H7 (cell line): ENCODE measurements at places on chromosomes 5 and 9.

- DNase-seq = no peak
Measured at GRCh38 chr9:111106202-111106601, 67.9 kb upstream of the LPAR1 start.

GRCh38 chr5:74016373-74016772 lies 390.4 kb downstream of the ARHGEF28 start:
- peak; percentile 9 for DNase-seq

DNA sequence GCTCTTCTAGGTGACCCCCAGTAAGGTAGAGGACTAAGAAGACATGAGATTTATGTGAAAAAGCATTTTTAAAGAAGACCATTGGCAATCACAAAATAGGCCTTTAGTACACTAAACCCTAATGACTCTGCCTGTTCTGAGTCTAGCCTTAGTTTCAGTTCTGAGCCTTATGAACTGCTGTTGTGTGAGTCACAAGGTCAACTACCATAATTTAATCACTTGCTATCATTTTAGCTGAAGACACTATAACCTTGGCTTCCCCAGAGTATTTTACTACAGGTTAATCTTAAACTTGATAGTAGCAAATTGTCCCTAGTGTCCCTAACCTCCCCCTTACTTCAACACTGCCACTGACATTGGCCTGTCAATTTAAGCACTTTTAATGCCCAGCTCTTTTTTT lies 34.4 kb downstream of the APC start:
- DNase-seq = no peak

GRCh38 chr5:154997746-154998145 lies 15.8 kb upstream of the KIF4B start:
- DNase-seq = no peak

- no peak for DNase-seq
Measured at GRCh38 chr5:9851458-9851857, 221.3 kb upstream of the TAS2R1 start.

- peak; percentile 67 for DNase-seq
Measured at GRCh38 chr5:138752341-138752950, 779 bp upstream of the CTNNA1 start.

DNA sequence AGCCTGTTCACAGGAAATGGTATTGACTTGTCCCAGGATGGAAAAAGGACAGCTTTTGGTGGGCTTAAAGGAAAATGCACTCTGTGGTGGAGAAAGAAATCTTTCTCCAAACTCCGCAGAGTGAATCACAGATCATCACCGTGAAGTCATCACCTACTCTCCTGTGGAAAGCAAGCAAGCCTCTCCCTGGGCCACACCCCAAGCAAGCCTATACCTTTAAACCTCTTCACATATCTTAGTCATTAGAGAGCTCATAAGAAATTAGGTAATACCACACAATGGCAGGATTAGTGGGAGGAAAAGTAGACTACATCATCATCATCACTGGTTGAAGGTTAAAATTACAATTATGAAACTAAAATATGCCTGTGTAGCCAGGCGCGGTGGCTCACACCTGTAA lies 23.2 kb downstream of the TLE1 start:
- no peak for DNase-seq

GRCh38 chr9:95793924-95794828 lies 81.3 kb upstream of the ERCC6L2 start:
- DNase-seq = no peak

GRCh38 chr5:136039202-136039601 lies 10.4 kb downstream of the TGFBI start:
- no peak for DNase-seq

DNA sequence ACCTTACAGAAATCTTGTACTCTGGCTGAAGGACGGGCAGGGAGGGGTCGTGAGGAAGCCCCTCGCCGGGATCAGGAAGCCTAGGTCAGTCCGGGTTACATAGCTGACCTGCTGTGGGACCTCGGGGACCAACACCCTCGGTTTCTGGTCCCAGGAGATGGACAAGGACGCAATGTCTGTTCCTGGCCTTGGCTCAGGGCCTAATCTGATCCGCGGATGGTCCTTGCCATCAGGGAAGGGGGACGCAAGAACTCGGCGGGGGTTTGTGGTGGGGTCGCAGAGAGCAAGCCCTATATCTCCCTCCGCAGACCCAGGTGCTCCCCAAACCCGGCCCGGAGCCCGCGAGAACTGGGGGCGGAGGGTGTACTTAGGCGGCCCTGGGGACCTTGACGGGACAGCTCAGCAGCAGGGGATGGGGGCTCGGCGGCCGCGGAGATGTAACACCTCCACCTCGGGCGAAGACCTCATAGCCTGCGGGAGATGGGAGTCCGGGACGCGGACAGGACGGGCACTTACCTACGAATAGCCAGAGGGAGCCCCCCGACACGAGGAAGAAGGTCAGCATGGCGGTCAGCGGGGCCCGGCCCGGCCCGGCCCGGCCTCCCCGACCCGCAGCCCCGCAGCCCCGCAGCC lies 353 bp downstream of the ACSL6 start:
- peak; percentile 74 for DNase-seq

- no peak for DNase-seq
Measured at GRCh38 chr5:16502866-16503265, 37.3 kb upstream of the ZNF622 start.

DNA sequence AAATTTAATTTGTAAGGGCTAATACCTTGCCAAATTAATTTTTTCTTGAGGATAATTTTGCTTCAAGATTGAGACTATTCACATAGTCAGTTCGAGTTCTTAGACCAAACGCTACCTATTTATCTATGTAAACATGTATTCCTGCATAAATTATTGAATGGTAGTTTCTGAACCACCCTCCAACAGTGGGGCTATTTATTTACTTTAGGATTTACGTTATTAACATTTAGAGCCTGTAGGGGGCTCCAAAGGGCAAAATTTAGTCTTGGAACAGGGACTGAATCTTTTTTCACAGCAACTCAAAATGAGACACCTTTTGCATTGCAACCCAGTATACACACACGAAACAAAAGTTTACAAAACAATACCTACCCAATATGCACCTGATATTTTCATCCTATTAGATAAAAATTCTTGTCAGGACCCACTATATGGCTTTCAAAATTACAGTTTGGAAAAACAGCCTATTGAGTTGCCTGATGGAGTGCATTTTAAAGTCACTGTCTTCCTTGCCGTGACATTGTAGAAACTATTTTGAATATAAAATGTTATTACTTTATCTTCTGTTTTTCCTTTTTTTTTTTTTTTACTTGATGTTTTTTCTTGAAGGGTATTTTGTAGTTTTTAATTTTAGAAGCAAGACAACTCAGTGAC lies 47.1 kb upstream of the POU4F3 start:
- peak; percentile 33 for DNase-seq

DNA sequence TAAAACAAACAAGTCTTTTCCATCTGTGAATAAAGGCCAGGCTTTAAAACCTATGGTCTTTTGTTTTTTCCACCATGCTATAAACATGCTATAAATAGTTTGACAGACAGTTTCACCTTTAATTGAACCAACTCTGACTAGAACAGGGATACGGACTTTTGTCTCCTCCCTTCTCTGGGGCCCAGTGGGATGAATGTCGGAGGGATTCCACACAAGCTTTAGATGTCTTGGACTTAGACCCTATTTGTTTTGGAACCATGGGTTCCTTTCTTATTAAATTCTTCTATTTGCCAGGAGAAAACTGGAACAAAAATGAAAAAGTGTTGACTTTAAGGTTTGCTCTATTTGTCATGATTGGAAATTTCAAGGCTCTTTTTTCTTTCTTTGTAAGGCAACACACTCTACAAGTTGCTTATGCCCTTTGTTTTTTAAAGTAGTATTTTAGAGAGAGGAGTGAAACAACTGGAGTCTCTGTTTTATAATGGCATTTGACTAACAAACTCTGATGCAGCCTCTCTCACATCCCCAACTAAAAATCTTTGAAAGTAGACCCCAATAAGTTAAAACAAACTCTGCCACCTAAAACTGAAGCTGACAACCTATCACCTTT lies 145.3 kb downstream of the MLLT3 start:
- no peak for DNase-seq

DNA sequence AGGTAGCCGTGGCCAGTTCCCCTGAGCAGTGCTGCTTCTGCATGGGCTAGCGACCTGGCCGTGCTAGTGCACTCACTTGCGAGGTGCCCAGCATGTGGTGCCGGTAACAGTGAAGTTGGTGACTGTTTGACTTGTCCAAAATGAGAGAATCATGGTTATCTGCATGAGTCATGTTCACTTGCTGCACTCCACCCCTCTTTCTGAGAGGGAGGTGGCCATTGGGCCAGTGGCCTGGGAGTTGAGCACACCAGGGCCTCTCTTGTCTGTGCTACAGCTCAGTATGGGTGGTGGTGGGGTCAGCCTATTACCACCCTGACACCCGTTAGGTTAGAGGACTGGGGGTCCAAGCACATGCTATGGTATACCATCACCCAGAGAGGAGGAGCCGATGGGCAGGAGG lies 55.4 kb upstream of the GARNL3 start:
- no peak for DNase-seq

GRCh38 chr5:74464512-74465209 lies 175.9 kb downstream of the ENC1 start:
- DNase-seq = no peak

DNA sequence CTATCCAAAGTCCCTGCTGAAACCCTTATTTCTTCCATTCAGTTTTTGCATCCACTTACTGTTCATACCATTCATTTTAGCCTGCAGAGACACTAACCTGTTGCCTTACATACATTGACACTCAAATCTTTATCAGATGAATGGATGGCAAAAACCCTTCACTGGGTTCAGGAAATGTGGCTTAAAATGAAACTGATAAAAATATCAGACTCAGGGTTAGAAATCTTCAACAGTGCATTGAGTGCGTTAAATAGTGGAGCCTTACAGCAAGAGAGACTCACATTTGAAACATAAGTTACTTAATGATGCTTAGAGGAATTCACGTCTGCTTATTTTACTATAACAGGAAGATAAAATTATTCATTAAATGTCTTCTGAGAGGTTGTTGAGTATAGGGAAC lies 28.0 kb upstream of the BNC2 start:
- DNase-seq = no peak

GRCh38 chr5:124452412-124452811 lies 294.0 kb downstream of the ZNF608 start:
- no peak for DNase-seq

DNA sequence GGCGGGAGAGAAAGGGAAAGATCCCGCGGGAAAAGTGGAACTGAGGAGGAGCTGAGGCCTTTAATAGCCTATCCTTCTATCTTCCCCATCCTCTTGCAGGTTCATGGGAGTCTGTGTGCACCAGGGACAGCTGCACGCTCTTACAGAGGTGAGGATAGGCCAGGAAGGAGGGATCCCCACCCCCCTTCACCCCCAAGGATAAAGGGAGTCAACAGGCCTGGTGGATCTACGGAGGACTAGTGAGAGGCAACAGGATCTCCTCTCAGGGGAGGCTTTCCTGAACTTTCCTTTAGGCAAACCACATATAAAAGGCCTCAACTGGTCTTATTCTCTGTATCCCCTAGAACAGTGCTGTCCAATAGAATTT lies 1.1 kb downstream of the TESK1 start:
- peak; percentile 66 for DNase-seq

DNA sequence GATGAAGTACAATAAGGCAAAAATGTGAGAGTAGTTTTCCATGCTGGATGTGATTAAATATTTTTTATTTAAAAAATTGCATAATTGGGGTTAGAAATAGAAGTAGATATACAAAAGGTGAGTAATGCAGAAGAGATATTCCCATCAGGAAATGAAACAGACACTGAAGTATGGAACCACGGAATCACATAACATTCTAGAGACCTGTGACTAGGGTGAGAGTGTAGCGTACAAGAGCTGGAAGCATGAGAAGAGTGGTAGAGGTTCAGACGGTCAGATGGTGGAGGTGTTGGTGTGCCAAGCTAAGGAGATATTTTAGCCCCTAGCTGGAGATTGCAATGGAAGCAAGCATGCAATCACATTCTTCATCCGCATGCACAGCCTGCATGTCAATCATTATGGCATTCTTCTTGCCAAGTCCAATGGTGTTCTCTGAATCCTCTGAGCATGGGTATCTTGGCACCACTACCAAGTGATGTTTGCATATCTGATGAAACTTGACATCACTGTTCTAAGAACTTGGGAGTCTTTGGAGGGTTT lies 587.8 kb downstream of the PSAT1 start:
- DNase-seq = no peak

DNA sequence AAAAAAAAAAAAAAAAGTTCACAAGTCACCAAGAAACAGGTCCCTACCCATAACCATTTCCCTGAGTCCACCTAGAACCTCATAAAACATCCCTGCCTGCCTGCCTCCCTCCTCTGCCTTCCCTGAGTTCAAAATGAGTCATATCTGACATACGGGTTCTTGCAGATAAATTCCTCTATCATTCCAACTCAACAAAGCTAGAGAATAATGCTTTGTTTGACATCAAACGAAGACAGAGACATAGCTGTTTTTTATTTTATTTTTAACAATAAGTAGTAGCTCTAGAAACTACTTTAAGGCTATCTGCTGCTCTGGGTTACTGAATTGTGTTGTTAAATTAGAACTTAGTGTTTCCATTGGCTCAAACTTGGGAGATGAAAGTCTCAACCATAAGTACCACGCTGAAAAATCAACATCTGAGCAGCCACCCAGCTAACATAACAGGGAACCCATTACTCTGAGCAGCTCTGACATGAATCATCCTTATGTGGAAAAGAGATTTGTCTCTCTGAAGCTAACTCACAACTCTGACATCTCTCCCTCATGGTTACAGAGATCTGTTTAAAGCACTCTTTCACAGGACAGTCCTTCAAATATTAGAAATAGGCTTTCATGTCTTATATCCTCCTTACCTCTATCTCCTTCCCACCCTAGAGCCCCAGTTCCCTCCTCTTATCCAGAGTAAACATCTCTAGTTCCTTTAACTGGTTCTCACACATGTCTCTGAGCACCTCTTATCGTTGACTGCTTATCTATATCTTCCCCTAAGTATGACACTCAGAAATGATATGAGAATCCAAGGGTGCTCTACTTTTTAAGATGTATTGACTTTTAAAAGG lies 12.1 kb downstream of the TMEM245 start:
- DNase-seq = no peak

GRCh38 chr9:5642170-5642569 lies 13.3 kb downstream of the RIC1 start:
- DNase-seq = no peak

- DNase-seq = no peak
Measured at GRCh38 chr9:11269036-11269435, 656.2 kb upstream of the PTPRD start.

DNA sequence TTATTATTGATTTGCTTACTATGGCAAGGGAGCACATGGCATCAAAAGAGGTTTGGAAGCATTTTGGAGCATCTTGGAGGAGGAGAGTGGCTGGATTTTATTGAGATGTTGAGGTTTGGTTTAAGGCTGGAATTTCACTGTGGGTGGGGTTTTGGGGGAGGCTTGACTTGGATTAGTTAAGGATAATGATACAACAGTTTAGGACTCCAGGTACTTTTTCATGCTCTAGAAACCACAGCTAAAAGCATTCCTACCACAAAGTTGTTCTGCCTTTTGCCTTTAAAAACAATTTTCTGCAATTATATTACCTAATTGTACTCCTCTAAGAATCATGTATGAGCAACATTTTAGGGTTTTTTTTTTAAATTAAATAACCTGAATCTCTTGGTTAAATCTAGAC lies 5.0 kb downstream of the GCNT4 start:
- DNase-seq = no peak

- no peak for DNase-seq
Measured at GRCh38 chr5:126414874-126415502, 8.2 kb upstream of the GRAMD2B start.

GRCh38 chr9:112145886-112146285 lies 29.2 kb downstream of the SUSD1 start:
- peak; percentile 3 for DNase-seq
